ENCODE measurements at places on chromosomes 11 and 22.

DNA sequence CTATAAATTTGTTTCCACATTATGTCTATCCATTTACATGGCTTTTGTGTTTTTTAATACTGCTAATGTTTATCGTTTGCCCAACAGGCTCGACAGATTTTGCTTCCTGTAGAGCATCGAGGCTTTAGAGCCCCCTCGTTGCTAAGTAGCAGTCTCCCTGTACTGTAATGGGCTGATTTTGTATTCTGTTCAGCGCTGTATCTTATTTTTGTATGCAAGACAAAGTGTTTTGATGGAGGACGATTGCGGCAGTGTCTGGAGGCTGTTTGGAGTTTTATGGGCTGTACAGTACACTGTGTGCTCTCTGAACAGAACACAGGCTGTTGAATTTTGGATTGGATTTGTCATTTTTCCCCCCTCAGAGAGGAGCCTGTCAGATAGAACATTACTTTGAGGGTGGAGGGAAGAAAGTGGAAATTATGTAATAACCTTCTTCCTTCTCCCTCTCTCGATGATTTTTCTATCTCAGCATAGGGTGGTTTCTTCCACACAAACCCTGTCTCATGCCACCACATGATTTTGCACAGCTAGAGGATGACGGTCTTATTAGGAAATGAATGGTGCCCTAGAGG, 104.4 kb downstream of the ZBTB16 start:
- DNase-seq: no peak

DNA sequence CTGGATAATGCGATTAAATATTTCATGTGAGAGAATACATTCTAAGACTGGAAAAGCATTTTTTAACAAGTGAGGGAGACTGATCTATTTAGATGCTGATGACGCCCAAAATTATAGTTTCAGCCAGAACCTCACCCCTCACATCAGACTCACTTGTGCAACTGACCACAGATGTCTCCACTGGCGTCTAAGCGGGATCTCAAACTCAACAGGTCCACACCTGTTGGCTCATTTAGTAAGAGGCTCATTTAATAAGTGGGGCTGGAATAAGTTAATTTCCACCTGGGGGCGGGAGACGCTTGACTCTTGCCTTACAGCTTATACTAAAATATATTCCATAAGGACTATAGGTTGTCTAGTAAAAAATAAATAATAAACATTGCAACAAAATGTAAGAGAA, 47.5 kb downstream of the MORC2 start:
- DNase-seq: no peak

GRCh38 chr11:35079611-35080010, 59.4 kb upstream of the CD44 start:
- DNase-seq: no peak

GRCh38 chr11:126082251-126083109, 19.8 kb upstream of the CDON start:
- no peak for DNase-seq

DNA sequence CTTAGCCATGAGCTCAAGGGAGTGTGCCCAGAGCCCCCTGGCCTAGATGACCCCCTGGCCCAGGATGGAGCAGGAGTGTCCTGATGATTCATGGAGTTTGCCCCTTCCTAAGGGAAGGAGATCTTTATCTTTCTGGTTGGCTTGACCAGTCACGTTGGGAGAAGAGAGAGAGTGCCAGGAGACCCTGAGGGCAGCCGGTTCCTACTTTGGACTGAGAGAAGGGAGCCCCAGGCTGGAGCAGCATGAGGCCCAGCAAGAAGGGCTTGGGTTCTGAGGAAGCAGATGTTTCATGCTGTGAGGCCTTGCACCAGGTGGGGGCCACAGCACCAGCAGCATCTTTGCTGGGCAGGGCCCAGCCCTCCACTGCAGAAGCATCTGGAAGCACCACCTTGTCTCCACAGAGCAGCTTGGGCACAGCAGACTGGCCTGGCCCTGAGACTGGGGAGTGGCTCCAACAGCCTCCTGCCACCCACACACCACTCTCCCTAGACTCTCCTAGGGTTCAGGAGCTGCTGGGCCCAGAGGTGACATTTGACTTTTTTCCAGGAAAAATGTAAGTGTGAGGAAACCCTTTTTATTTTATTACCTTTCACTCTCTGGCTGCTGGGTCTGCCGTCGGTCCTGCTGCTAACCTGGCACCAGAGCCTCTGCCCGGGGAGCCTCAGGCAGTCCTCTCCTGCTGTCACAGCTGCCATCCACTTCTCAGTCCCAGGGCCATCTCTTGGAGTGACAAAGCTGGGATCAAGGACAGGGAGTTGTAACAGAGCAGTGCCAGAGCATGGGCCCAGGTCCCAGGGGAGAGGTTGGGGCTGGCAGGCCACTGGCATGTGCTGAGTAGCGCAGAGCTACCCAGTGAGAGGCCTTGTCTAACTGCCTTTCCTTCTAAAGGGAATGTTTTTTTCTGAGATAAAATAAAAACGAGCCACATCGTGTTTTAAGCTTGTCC, 14.3 kb downstream of the ADORA2A start:
- DNase-seq: no peak

Data from activated CD4-positive, alpha-beta T cell treated with anti-CD3 and anti-CD28 coated beads, Interleukin-2, amount 50 U/mL, for 24 hours (primary cell).